ENCODE measurements at places on chromosomes 11 and 22.
A peak's percentile ranks its signal among the peaks of the same experiment; 100 is the strongest.

DNA sequence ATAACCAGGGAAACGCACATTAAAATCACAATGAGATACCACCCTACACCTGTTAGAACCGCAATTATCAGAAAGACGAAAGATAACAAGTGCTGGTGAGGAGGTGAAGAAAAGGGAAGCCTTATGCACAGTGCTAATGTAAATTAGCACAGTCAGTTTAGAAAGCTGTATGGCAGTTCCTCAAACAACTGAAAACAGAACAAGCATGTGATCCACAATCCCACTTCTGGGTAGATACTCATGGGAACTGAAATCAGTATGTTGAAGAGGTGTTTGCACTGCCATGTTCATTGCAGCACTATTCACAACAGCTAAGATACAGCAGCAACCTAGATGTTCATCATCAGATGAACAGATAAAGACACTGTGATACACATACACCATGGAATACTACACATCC, 75.0 kb upstream of the CCND1 start:
- no peak for DNase-seq

DNA sequence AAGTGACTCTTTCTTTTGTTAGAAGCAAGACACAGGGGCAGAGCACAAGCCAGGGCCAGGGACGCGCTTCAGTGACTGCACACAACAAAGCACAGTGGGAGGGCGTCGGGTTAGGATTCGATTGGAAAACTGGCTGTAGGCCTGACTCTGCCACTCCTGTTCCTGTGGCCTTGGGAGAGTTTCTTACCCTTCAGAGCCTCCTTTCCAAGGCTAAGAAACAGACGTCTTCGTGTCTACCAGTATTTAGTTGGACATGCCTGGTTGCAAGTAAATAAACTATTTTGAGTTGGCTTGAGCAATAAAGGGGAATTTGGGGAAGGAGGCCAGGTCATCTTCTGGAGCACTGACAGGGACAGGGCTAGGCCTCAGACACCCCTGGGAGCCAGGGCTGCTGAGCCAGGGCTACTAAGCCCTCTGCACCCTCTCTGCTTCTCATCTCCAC, 549.1 kb downstream of the INSC start:
- DNase-seq = peak; percentile 59

GRCh38 chr22:46801331-46801811, 38.9 kb downstream of the TBC1D22A start:
- no peak for DNase-seq

GRCh38 chr11:93639548-93639947, 21.9 kb upstream of the CEP295 start:
- DNase-seq = no peak

- DNase-seq = no peak
These were observed 32.7 kb upstream of the ACCSL start for GRCh38 chr11:44014968-44015623.
